Mesothelial cell of epicardium (in vitro differentiated cells): ENCODE measurements at places on chromosomes 5 and 9.

DNA sequence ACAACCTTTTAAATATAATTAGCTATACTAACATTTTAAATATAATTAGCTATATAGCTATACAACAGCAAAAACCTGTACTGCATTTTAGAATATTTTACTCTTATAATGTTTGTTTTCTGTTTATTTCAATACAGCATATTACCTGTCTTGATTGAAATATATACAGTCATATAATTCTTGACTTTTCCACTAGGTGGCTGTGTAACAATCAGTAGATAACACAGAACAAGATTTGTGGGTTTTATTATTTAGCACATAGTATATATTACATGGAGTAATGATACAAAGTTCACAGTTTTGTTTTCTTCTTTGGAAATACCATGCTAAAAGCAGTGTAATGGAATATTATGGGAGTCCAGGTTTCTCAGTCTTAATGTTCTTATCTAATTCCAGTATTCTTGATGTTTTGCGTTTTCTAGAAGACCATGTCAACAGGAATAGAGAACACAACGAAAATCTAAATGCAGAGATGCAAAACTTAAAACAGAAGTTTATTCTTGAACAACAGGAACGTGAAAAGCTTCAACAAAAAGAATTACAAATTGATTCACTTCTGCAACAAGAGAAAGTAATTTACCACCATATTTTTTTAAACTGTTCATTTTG is 13.3 kb downstream of the HMMR start:
- DNase-seq, result no peak

DNA sequence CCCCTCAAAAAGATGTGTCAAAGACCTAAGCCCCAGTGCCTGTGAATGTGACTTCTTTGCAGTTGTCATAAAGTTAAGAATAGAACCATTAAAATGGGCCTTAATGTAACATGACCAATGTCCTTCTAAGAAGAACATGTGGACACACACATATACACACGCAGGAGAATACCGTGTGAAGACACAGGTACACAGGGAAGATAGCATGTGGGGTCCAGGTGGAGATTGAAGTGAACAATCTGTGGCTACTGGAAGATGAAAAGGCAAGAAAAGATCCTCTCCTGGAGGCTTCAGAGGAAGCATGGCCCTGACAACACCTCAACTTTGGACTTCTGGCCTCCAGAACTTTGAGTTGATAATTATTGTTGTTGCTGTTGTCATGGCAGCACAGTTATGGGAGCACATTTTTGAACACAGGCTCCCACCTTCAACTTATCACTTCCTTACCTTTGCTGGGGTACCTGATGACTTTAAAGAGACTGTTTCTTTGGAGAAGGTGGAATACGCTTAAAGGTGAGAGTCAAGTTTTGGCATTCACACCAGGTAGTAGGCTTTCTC is 123.5 kb upstream of the ADCY2 start:
- no peak for DNase-seq

DNA sequence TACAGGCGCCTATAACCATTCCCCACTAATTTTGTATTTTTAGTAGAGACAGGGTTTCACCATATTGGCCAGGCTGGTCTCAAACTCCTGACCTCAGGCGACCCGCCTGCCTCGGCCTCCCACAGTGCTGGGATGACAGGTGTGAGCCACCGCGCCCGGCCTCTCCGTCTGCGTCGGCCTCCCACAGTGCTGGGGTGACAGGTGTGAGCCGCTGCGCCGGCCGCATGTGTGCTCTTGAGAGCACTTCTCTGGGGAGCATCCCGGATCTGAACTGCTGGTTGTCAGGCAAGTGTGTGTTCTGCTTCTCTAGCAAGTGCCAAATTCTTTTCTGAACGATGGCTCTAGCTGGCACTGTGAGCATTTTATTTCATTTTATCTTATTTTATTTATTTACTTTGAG is 3.7 kb upstream of the ENTPD2 start:
- DNase-seq, result no peak

DNA sequence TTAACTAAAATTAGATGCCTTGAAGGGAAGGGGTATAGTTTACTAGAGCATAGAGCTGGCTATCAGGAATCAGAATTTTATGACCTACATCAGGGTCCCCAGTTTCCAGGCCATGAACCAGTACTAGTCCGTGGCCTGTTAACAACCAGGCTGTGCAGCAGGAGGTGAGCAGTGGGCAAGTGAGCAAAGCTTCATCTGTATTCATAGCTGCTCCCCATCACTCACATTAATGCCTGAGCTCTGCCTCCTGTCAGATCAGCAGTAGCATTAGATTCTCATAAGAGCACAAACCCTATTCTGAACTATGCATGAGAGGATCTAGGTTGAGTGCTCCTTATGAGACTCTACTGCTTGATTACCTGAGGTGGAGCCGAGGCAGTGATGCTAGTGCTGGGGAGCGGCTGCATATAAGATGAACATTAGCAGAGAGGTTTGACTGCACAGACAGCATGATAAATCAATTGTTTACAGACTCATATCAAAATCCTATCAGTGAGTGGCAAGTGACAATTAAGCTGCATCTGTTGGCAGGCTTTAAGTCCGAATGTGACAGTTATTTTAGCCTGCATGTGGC is 44.6 kb downstream of the TAF11L14 start:
- DNase-seq, result no peak

GRCh38 chr9:85909390-85909789 is 31.6 kb upstream of the NAA35 start:
- no peak for DNase-seq

- no peak for DNase-seq
These were observed 55.9 kb downstream of the DAP start for GRCh38 chr5:10704949-10705621.

GRCh38 chr9:121663591-121663990 is 12.2 kb downstream of the DAB2IP start:
- no peak for DNase-seq

GRCh38 chr5:133930061-133930812 is 38.2 kb downstream of the C5orf15 start:
- DNase-seq, result no peak

DNA sequence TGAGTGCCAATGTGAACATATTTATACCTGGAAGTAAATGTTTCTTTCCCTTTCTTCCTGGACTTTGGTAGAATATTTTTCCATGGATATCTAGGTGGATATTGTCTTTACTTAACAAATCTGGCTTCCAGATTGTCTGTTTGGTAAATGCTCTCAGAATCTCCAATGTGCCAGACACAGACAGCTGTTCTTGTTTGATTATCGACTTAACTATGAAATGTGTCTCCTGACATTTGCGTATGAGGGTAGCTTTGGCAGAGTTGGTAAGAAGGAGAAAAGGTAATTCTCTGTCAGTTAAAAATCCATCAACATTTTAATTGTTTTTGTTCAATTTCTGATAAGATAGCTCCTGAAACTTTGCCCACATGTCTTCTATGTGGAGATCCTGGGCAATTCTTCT is 196.4 kb upstream of the NUDT12 start:
- DNase-seq, result no peak

DNA sequence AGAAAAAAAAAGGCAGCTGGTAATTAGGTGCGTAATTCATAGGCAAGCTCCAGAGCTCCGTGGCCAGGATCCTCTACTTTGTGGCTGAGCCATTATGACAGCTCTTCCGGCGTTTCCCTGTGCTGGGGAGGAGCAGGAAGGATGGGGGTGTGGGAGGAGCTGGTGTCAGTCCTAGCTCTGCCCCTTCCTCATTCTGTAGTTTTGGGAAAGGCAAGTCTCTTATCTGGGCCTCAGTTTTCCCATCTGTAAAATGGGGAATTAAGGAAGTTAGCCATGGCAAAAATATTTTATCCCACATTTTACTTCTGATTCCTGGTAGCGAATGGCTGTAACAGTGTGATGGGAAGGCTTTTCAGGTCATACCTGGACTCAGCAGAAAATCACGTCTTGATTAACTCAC is 81.1 kb downstream of the SEC61B start:
- DNase-seq, result no peak

DNA sequence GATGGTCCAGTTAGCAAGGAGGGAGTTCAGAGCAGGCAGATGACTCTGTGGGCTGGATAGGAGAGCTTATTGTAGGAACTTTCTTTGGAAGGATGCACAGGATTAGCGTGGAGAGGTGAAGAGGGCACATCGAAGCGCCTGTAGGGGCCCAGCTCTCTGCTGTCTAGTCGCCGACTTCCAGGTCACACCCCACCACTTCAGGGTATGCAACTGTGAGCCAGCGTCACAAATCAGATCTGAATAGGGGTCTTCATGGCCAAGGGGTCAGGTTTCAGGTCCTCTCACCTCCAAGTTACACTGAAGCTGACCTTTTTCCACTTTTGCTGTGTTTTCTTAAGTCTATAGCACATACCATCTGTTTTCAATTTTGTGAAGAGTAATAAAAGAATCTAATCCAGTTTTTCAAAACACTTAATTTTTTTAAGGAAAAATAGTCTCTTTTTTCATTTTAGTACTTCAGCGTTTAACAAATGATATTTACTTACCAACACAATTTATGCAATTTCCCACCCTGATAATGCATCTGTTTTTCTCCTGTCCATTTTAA is 364.2 kb upstream of the CLINT1 start:
- no peak for DNase-seq
